ENCODE measurements at places on chromosomes 16 and 17. TPM values are rescaled to one million over a fixed set of nuclear protein-coding genes. Genes with fewer than 3 reads are reported as not detected.

GRCh38 chr16:20382202-20382948 is 22.2 kb downstream of the PDILT start:
- H3K27me3 ChIP-seq = peaks cover 2% of the 10 kb centered on the region
- H3K4me1 ChIP-seq = no peaks in the 10 kb centered on the region
- no peak for DNase-seq
- H3K27ac ChIP-seq = no peak overlapping the region
- H3K36me3 ChIP-seq = no peaks in the 10 kb centered on the region

- no peaks in the 10 kb centered on the region for H3K4me1 ChIP-seq
- H3K27me3 ChIP-seq = peaks cover 7% of the 10 kb centered on the region
- peaks cover 32% of the 10 kb centered on the region for H3K36me3 ChIP-seq
- H3K27ac ChIP-seq = no peak overlapping the region
- H3K4me3 ChIP-seq = no peak overlapping the region
Observed at GRCh38 chr16:30669026-30669902, 11.0 kb downstream of the FBRS start.

The CDT1 gene
- 16.2 TPM for total RNA-seq

- peaks cover 8% of the 10 kb centered on the region for H3K27me3 ChIP-seq
- peaks cover 5% of the 10 kb centered on the region for H3K4me1 ChIP-seq
- DNase-seq = no peak
- peaks cover 8% of the 10 kb centered on the region for H3K36me3 ChIP-seq
Observed at GRCh38 chr17:18161207-18162145, 22.2 kb upstream of the ALKBH5 start.

GRCh38 chr17:57708410-57708809 is 36.7 kb downstream of the CCDC182 start:
- H3K27ac ChIP-seq = peak overlapping the region; percentile 82
- no peaks in the 10 kb centered on the region for H3K36me3 ChIP-seq
- H3K4me1 ChIP-seq = peaks cover 23% of the 10 kb centered on the region
- H3K4me3 ChIP-seq = peak overlapping the region; percentile 67
- peaks cover 4% of the 10 kb centered on the region for H3K27me3 ChIP-seq
- DNase-seq = peak; percentile 28

- DNase-seq = no peak
- H3K36me3 ChIP-seq = peaks cover 18% of the 10 kb centered on the region
- peaks cover 3% of the 10 kb centered on the region for H3K27me3 ChIP-seq
- H3K4me1 ChIP-seq = peaks cover 17% of the 10 kb centered on the region
- H3K27ac ChIP-seq = no peak overlapping the region
Observed at GRCh38 chr17:78053777-78054468, 74.6 kb downstream of the TMC6 start.

The LGALS9B gene
- total RNA-seq = not detected

GRCh38 chr17:43536236-43536992 is 9.7 kb downstream of the ETV4 start:
- peaks cover 46% of the 10 kb centered on the region for H3K4me1 ChIP-seq
- H3K36me3 ChIP-seq = peaks cover 5% of the 10 kb centered on the region
- H3K27ac ChIP-seq = no peak overlapping the region
- no peak overlapping the region for H3K4me3 ChIP-seq
- no peak for DNase-seq

GRCh38 chr17:42653179-42654124 is 5.6 kb upstream of the TUBG2 start:
- DNase-seq = no peak
- H3K27me3 ChIP-seq = peaks cover 7% of the 10 kb centered on the region
- H3K4me3 ChIP-seq = peak overlapping the region; percentile 5
- H3K4me1 ChIP-seq = peaks cover 13% of the 10 kb centered on the region
- H3K36me3 ChIP-seq = peaks cover 6% of the 10 kb centered on the region

- H3K4me1 ChIP-seq = no peaks in the 10 kb centered on the region
- H3K27ac ChIP-seq = no peak overlapping the region
- no peak overlapping the region for H3K4me3 ChIP-seq
Observed at GRCh38 chr17:77736721-77737120, 221.8 kb upstream of the TNRC6C start.

- H3K27me3 ChIP-seq = peaks cover 11% of the 10 kb centered on the region
- H3K4me1 ChIP-seq = peaks cover 10% of the 10 kb centered on the region
- no peak overlapping the region for H3K4me3 ChIP-seq
- no peak overlapping the region for H3K27ac ChIP-seq
- H3K36me3 ChIP-seq = no peaks in the 10 kb centered on the region
Observed at GRCh38 chr16:62029947-62030346, 6.3 kb downstream of the CDH8 start.

The TP53TG3E gene
- not detected for total RNA-seq

GRCh38 chr17:44059101-44059892 is 7.2 kb downstream of the LSM12 start:
- DNase-seq = no peak
- H3K4me3 ChIP-seq = peak overlapping the region; percentile 76
- H3K36me3 ChIP-seq = peaks cover 22% of the 10 kb centered on the region
- H3K4me1 ChIP-seq = peaks cover 13% of the 10 kb centered on the region
- H3K27ac ChIP-seq = no peak overlapping the region

GRCh38 chr17:69417545-69418483 is 3.3 kb downstream of the MAP2K6 start:
- no peaks in the 10 kb centered on the region for H3K36me3 ChIP-seq
- H3K27me3 ChIP-seq = peaks cover 5% of the 10 kb centered on the region
- no peak for DNase-seq
- peak overlapping the region; percentile 64 for H3K4me3 ChIP-seq
- no peak overlapping the region for H3K27ac ChIP-seq

- H3K27ac ChIP-seq = no peak overlapping the region
- peaks cover 10% of the 10 kb centered on the region for H3K4me1 ChIP-seq
- peaks cover 11% of the 10 kb centered on the region for H3K27me3 ChIP-seq
- H3K36me3 ChIP-seq = no peaks in the 10 kb centered on the region
- peak overlapping the region; percentile 47 for H3K4me3 ChIP-seq
Observed at GRCh38 chr17:48012654-48013053, 24.9 kb downstream of the COPZ2 start.

- DNase-seq = no peak
- peaks cover 2% of the 10 kb centered on the region for H3K36me3 ChIP-seq
- peaks cover 20% of the 10 kb centered on the region for H3K27me3 ChIP-seq
- H3K4me3 ChIP-seq = no peak overlapping the region
- H3K27ac ChIP-seq = no peak overlapping the region
Observed at GRCh38 chr17:21275047-21275578, 9.4 kb upstream of the MAP2K3 start.

GRCh38 chr16:9322769-9323168 is 231.3 kb downstream of the HAPSTR1 start:
- no peak overlapping the region for H3K4me3 ChIP-seq
- no peak for DNase-seq
- peaks cover 3% of the 10 kb centered on the region for H3K4me1 ChIP-seq

The SSTR5 gene
- not detected for total RNA-seq

The CCDC40 gene
- total RNA-seq = 7.7 TPM

The PRCD gene
- 0.54 TPM for total RNA-seq

Measured in endothelial cell (in vitro differentiated cells).